ENCODE measurements at places on chromosomes 4 and X.

- DNase-seq = no peak
Measured at GRCh38 chrX:94400488-94400887, 726.5 kb downstream of the FAM133A start.

- no peak for DNase-seq
Measured at GRCh38 chrX:40394302-40394701, 186.5 kb upstream of the ATP6AP2 start.

DNA sequence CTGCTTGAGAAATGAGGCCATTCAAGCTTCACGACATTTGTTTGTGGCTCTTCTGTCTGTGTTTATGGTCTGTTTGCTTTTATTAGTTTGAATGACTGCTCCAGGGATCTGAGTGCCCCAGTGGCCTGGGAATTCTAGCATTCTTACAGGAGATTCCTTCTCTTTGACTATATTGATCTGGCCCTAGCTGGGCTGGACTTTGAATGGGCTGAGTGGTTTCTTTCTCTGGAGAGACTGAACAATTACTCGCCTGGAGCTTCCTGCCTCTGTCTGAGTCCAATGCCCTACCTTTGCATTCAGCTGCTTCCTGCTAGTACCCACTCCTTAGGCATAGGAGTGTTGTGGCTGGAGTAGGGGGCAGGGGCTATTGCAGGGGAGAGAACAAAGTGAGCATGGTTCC is 51.2 kb upstream of the EDA start:
- DNase-seq = no peak

GRCh38 chr4:184313058-184313581 is 95.4 kb upstream of the ENPP6 start:
- DNase-seq = no peak

DNA sequence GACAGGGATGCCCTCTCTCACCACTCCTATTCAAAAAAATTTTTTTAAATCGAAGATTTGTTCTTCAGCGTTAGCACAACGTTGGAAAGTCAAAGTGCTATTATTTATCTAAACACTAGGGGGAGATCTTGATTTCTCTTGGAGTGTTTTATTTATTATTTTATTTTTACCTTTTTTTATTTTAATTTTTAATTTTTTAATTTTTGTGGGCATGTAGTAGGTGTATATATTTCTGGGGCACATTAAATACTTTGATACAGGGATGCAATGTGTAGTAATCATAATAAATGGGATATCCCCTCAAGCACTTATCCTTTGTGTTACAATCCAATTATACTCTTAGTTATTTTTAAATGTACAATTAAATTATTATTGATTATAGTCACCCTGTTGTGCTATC is 37.4 kb upstream of the SLC10A4 start:
- no peak for DNase-seq

DNA sequence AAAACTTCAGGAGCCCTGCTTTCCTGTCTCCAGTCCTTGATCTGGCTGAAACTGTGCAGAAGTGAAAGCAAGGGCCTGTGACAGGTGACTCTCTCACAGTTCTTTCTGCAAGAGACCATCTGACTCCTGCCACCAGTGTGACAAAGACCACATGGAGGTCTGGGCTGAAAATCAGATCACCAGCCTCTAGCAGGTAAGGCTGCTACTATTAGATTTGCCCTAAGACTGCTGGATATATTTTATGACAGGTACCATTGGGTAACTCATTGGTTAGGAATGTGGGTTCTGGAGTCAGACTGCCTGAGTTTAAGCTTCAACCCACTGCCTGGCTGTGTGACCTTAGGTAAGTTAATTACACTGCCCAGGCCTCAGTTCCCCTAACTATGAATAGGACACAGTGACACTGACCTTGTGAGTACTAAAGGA is 163.3 kb upstream of the SLC7A11 start:
- DNase-seq = no peak

DNA sequence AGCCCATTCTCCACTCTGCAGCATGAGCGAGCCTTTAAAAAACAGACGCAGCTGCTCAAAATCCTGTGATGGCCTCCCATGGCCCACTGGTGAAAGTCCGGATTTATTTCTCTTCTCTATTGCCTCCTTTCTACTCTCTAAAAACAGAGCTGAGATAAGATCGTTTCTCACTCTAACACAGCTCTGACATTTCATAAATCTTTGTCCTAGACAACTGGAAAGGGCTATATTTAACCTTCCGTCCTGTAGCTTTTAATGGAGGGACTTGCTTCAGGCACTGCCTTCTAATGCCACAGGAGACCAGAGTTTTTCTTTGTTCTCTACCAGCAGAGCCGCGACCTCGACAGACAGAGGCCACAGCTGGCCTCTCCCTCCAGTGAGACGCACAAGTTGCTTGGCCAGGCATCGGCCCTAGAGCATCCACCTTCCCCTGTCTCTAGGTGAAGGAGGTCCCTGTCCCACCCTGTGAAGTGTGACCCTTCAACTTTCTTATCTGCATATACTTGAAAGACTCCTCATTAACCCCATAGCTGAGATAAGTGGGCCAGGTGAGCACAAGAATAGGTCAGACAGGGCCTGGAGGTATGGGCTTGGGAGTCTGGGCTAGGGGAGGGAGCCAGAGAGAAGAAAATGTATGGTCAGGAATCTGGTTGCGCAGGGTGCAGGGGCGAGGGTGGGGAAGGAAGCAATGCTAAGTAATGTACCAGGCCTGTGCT is 50.0 kb downstream of the RTL5 start:
- no peak for DNase-seq

- peak; percentile 32 for DNase-seq
Measured at GRCh38 chr4:122992057-122992456, 69.7 kb upstream of the NUDT6 start.

- DNase-seq = no peak
Measured at GRCh38 chr4:155190099-155190498, 18.3 kb upstream of the NPY2R start.

DNA sequence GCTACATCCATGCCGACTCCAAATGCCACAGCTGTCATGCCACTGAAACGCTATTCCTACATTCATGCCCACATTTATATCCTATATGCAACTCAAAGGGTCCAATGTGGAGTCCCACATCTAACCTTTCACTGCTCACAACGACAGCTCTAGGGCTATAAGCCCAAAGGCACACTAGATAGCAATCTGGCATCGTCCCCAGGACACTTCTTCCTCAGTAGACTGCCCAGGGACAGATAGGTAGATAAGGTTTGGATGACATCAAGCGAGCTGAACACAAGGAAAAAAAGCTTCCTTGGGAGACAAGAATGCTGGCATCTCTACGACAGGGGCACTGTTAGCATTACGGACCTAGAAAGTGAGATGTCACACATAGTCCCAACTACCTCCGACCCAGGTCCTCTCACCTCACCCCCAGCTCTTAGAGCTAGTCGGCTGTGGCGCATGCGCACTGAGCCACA is 685 bp downstream of the RAB9B start:
- no peak for DNase-seq

GRCh38 chrX:101365301-101365795 is 16.8 kb upstream of the TIMM8A start:
- no peak for DNase-seq

- no peak for DNase-seq
Measured at GRCh38 chr4:95188701-95189370, 359.9 kb downstream of the UNC5C start.

- DNase-seq = no peak
Measured at GRCh38 chr4:37243722-37244582, 591 bp upstream of the NWD2 start.

All from fibroblast of skin of abdomen (primary cell).